ENCODE measurements at places on chromosomes 3 and 15.

- no peak overlapping the region for H3K27ac ChIP-seq
- no peak for DNase-seq
- H3K4me1 ChIP-seq = peaks cover 8% of the 10 kb centered on the region
- no peaks in the 10 kb centered on the region for H3K27me3 ChIP-seq
- no peak overlapping the region for H3K4me3 ChIP-seq
Observed at GRCh38 chr3:170002879-170003278, 34.9 kb upstream of the GPR160 start.

DNA sequence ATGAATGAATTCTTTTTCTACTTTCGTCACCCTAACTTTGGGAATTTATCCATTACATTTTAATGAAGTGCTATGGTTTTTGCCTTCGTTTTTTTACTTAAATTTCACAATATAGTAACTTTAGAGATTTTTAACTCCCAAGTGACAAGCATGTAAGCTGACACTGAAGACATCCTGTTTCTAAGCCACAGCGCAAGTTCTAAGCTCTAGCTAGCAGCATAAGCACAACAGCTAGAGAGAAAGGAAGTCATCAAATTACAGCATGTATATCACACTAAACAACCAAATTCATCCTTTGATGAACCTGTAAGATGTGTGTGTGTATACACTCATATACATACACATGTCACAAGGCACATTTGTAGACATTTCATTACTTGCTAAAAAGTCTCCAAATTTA lies 119.3 kb downstream of the P3H2 start:
- DNase-seq = no peak
- no peaks in the 10 kb centered on the region for H3K36me3 ChIP-seq
- no peak overlapping the region for H3K27ac ChIP-seq
- no peak overlapping the region for H3K4me3 ChIP-seq
- H3K4me1 ChIP-seq = peaks cover 21% of the 10 kb centered on the region

DNA sequence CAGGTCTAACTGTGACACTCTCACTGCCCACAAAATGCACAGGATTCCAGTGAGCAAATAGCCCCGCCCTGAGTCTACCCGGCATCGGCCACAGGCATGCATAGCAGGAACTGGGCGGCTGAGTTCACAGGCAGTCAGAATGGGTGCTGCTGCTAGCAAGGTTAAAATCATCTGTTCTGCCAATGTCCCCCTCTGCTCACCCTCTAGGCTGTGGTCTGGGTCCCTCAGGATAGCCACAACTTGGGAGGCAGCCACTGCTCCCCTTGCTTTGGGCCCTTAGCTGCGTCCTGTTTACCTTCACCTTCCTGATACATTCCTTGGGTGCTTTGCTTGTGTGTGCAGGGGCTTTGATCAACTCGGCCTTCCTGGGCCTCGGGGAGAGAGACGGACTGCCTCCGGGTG lies 232.9 kb upstream of the RGMA start:
- H3K4me1 ChIP-seq = peaks cover 8% of the 10 kb centered on the region
- H3K27me3 ChIP-seq = no peaks in the 10 kb centered on the region
- H3K27ac ChIP-seq = peak overlapping the region; percentile 80
- H3K4me3 ChIP-seq = no peak overlapping the region
- no peaks in the 10 kb centered on the region for H3K36me3 ChIP-seq
- no peak for DNase-seq

DNA sequence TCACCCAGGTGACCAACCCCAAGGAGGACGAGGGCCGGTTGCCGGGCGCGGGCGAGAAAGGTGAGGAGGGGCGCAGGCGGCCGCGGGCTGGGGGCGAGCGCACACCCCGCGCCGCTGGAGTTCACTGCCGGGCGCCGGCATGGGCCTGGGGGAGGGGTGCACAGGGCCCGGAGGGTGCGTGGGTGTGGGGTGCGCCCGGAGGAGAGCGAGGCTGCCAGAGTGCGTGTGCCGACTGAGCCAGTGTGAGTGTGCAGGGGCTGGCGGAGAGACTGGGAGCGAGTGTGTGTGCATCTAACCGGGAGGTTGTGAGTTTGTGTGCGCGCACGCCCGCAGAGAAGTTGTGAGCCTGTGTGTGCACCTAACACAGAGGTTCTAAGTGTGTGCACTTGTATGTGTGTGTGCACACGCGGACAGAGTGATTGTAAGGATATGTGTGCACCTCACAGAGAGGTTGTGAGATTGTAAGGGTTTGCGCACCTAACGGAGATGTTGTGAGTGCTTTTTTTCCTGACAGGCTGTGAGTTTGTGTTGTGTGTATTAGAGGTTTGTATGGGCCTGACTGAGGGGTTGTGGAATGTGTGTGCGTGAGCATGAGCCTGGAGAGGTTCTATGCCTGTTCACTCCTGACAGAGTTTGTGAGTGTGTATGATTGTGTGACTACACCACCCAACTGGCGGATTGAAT lies 681 bp downstream of the CTDSPL start:
- H3K27me3 ChIP-seq = no peaks in the 10 kb centered on the region
- peak overlapping the region; percentile 92 for H3K27ac ChIP-seq
- no peaks in the 10 kb centered on the region for H3K36me3 ChIP-seq
- peak overlapping the region; percentile 94 for H3K4me3 ChIP-seq
- DNase-seq = no peak

- peaks cover 58% of the 10 kb centered on the region for H3K4me1 ChIP-seq
- no peaks in the 10 kb centered on the region for H3K36me3 ChIP-seq
- H3K27me3 ChIP-seq = peaks cover 27% of the 10 kb centered on the region
- no peak overlapping the region for H3K4me3 ChIP-seq
Observed at GRCh38 chr15:70140025-70140542, 42.4 kb upstream of the TLE3 start.

DNA sequence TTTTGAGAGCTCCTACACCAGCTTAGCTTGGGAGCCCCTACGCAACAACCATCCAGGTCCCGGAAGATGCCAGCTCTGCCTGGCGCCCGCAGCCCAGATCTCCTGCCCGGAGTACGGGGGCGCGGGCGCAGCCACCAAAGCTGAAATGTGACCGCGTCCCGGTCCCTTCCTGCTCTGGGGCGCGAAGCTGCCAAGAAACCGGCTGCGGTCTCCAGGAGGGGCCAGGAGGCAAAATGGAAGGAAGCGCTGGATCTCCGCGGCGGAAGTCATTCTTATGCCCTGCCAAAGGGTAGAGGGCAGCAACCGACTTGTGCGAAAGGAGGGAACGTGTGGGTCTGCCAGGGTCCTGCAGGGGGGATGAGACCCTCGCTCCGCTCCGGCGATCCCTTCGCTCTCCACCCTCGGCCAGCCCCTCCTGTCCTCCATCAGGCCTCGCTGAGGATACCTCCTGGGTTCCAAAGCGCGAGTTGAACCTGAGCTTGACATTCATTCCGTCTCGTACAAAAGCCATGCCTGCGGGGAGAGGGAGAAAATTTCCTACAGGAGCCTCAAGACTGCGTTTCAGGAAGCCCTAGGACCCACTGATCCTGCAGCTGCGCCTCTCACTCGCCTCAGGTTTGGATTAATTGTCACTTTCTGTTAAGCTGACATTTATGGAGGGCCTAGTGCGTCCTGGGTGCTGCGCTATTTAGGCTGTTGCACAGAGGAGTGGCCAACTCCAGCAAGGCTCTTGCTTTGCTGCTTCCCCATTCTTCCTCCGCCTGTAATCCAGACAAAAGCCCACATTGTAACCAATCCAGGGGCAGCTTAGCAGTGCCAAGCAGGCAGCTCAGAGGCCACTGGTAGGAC lies 98.3 kb upstream of the VGLL3 start:
- no peaks in the 10 kb centered on the region for H3K36me3 ChIP-seq
- H3K4me3 ChIP-seq = peak overlapping the region; percentile 55

DNA sequence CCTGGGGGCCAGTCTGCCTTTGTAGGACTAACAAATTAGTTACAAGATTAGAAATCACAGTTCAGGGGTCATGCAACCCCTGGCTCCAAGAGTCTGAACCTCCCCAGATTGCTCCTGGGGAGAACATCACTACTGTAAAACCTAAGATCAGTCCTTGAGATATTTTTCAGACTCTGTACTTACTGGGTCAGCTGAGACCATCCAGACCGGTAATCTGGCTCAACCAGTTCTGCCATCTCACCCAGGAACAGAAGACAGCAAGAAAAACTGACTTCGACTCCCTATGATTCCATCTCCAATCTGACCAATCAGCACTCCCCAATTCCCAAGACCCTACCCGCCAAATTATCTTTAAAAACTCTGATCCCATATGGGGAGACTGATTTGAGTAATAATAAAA lies 47.5 kb downstream of the NMD3 start:
- no peak overlapping the region for H3K27ac ChIP-seq
- no peak for DNase-seq
- H3K4me3 ChIP-seq = no peak overlapping the region
- no peaks in the 10 kb centered on the region for H3K27me3 ChIP-seq

DNA sequence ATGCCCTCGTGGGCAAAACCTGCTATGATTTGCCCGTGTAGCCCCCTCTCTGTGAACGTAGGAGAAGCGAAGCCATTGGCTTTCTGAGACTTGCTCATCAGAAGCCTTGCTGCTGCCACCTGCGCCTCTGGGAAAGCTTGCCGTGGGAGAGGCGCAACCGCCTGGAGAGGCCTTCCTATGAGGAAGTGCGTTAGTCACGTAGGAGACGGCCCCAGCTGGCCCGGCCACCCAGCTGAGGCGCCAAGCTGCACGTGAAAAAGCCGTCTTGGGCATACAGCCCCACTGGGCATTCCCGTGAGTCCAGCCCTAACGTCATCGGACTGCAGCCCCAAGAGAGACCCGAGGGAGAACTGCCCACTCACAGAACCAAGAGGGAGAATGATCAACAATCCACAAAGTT lies 49.1 kb upstream of the TJP1 start:
- DNase-seq = no peak
- H3K27ac ChIP-seq = no peak overlapping the region
- H3K4me1 ChIP-seq = peaks cover 23% of the 10 kb centered on the region
- H3K27me3 ChIP-seq = peaks cover 39% of the 10 kb centered on the region

DNA sequence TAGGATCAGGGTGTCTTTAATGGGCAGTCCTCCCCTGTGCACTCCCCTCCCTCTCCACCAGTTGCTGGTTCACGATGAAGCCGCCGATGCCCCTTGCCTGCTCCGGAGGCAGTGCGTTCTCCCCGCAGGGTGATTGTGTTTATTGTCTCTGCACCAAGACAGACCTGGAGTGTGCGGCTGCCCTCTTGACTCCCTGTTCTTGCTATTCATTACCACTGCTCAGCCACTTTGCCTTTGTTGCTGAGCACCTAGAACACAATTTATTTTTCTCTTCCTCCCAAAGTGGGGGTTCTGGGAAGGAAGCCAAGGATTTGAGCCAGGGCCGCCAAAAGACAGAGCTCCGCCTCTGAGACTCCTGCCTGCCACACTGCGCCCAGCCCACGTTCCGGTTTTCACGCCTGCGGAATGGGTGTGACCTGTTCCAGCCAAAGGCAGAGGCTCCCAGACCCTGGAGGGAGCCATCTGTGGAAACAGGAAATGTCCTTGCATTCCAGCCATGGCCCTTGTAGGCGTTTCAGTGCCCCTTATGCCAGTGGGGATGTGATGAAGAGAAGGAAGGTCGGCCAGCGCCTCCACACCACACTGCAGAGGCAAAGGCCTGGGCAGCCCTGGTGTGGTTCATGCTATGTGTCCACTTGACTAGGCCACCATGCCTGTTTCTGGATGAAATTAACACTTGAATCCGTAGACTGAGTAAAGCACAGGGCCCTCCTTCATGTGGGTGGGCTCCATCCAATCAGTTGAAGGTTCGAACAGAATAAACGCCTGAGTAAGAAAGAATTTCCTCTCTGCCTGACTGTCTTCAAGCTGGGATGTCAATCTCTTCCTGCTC lies 85.8 kb downstream of the HMG20A start:
- H3K4me1 ChIP-seq = peaks cover 57% of the 10 kb centered on the region
- H3K27ac ChIP-seq = peak overlapping the region; percentile 61
- H3K4me3 ChIP-seq = no peak overlapping the region
- no peaks in the 10 kb centered on the region for H3K27me3 ChIP-seq
- no peak for DNase-seq

- no peak for DNase-seq
- no peak overlapping the region for H3K4me3 ChIP-seq
- H3K36me3 ChIP-seq = no peaks in the 10 kb centered on the region
- H3K27me3 ChIP-seq = no peaks in the 10 kb centered on the region
Observed at GRCh38 chr3:34925851-34926250, 713.5 kb upstream of the ARPP21 start.

- peak overlapping the region; percentile 28 for H3K4me3 ChIP-seq
- DNase-seq = no peak
- no peaks in the 10 kb centered on the region for H3K36me3 ChIP-seq
- peak overlapping the region; percentile 80 for H3K27ac ChIP-seq
- H3K27me3 ChIP-seq = no peaks in the 10 kb centered on the region
Observed at GRCh38 chr15:60407415-60407805, 9.6 kb upstream of the ANXA2 start.

GRCh38 chr3:132083583-132084279 lies 48.9 kb upstream of the CPNE4 start:
- no peak for DNase-seq
- no peak overlapping the region for H3K4me3 ChIP-seq
- peaks cover 3% of the 10 kb centered on the region for H3K27me3 ChIP-seq
- H3K36me3 ChIP-seq = no peaks in the 10 kb centered on the region
- H3K4me1 ChIP-seq = no peaks in the 10 kb centered on the region

GRCh38 chr3:146218880-146219866 lies 31.7 kb downstream of the PLSCR4 start:
- H3K36me3 ChIP-seq = no peaks in the 10 kb centered on the region
- H3K27ac ChIP-seq = no peak overlapping the region

- H3K4me3 ChIP-seq = no peak overlapping the region
- peaks cover 3% of the 10 kb centered on the region for H3K27me3 ChIP-seq
- DNase-seq = no peak
- H3K36me3 ChIP-seq = no peaks in the 10 kb centered on the region
- no peak overlapping the region for H3K27ac ChIP-seq
Observed at GRCh38 chr3:68699541-68699940, 232.8 kb downstream of the TAFA4 start.

DNA sequence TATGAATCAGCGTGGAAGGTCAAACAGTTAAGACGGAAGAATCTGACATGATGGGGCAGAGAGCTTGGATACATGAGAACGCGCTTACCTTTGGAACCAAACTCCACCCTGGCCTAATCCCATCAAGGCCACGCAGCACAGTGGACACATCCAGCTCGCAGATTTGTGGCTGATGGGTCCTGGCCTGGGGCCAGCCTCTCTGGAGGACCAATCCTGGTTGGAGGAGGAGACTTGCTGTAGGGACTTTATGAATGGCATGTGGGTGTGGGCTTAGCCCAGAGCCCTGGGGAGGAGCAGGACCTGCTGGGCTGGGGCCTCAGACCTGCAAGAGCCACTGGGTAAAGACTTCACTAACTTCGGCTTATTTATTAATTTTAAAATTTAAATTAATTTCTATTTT lies 73.4 kb upstream of the ANKRD34C start:
- DNase-seq = no peak
- H3K27ac ChIP-seq = no peak overlapping the region
- no peak overlapping the region for H3K4me3 ChIP-seq
- no peaks in the 10 kb centered on the region for H3K36me3 ChIP-seq

All from type B pancreatic cell (in vitro differentiated cells).